ENCODE measurements at places on chromosomes 2 and 18. TPM values are rescaled to one million over a fixed set of nuclear protein-coding genes. Genes with fewer than 3 reads are reported as not detected.

DNA sequence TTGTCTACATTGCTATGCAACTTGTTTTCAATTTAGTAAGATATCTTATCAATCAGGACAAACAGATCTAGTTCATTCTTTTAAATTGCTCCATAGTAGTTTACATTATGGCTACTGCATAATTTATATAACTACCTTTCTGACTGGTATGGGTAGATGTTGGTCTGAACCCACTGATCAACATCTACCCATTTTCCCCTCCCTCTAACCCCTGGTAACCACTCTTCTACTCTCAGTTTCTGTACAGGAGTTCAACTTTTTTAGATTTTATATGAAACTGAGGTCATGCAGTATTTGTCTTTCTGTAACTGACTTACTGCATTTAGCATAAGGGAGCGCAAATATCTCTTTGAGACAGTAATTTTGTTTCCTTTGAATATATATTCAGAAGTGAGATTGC is 73.2 kb downstream of the ITSN2 start:
- DNase-seq: no peak

- DNase-seq: no peak
Observed at GRCh38 chr2:124985270-124985669, 960.2 kb downstream of the CNTNAP5 start.

- DNase-seq: no peak
Observed at GRCh38 chr2:69086466-69086865, 73.5 kb downstream of the ANTXR1 start.

GRCh38 chr2:207896525-207897285 is 127.0 kb upstream of the FZD5 start:
- DNase-seq: no peak

- DNase-seq: no peak
Observed at GRCh38 chr18:53551868-53552426, 672.5 kb downstream of the MBD2 start.

DNA sequence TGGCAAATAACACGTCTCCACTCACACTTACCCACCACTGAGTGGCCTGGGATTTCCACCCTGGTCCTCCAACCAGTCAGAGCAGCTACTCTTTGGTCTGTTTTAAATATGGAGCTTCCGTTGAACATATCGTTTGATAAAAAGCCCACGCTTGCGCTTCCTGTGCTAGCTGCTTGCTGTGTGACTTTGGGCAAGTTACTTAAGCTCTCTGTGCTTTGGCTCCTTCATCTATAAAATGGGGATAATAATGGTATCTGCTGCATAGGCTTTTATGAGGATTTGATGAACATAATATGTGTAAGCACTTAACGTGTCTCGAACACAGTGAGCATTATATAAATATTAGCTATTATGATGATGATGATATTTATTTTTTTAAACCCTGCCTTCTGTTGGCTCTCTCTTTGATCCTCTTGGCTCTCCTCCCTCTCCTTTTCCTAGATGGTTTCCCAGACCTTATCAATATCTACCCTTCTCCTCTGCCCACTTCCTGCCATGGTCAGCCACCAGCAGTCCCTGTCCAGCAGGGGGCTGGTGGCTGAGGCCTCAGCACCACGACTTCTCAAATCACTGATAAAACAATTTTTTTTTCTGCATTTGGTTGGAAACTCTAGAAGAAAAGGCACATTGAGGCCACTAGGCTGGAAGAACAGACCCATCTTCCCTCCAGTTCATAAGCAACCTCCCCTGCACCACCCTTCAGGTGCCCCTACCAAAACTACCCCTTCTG is 191.9 kb downstream of the LOXHD1 start:
- DNase-seq: no peak

DNA sequence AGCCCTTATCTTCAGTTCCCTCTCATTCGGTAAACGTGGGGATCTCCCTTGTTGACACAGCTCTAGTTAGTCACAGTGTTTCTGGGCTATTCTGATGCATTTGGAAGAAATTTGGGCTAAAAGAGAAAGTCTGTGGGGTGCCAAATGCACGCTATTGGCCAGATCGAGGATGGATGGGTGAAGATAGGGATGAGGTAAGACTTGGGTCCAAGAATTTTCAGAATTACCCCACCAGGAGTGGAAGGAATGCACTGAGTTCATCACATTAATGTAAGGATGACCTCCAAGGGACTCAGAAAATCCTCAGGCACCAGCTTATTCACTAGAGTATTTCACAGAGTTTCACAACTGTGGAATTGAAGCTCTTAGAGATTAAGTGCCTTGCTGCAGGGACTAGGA is 49.3 kb downstream of the NRP2 start:
- no peak for DNase-seq

DNA sequence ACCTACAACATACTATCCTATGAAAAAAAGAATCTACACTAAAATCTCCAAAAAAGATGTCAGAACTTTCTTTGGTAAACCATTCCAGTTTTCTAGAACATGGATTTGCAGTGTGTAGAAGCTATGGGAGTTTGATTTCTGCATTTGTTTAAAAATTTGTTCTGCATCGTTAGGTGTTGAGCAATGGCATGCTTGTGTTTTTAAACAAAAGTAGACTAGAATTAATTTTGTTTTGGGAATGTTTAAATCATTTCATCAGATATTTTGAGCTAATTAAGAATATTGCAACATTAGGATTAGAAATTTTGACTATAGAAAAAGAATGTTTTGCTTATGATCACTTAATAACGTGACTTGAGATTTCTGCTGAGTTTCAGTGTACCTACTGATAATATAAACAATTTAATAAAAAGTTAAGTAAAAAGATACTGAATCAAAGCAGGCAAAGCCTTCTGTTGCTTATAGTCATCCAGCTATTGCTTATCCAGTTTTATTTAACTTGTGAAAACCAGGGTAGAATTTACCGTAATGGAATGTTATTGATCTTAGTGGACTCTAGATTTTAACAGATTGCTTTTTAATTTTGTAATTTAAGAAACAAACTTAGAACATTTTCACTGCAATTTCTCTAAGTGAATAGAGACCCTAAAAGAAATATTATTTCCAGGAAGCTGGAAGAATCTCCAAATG is 7.2 kb upstream of the TMEM182 start:
- DNase-seq: no peak

- DNase-seq: peak; percentile 41
Observed at GRCh38 chr2:230459216-230459615, 43.2 kb downstream of the SP100 start.

GRCh38 chr2:162172802-162173370 is 20.8 kb upstream of the GCG start:
- no peak for DNase-seq

DNA sequence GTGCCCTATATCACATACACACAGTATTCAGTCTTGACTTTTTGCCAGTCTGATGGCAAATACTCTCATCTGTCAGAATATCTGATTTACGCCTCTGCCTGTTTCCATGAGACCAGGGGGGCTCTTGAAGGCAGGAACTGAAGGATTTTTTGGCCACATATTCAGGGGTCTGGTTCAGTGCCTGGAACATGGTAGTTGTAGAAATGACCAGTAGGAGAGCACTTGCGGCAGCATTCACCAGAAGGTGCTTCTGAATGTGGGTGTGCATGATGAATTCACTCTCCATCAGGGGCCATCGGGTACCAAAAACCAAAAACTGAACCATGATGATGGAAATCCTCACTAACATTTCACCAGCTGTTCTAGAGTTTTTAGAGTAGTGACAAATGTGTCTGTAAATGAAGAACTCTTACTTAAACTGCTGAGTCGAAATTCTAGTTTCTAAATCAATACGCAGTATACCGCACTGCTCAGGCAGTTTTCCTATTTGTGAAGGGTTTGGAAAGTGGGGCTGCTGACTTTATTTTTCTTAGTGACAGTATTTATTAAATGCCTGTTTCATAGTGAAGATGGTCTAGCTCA is 54.6 kb downstream of the MERTK start:
- no peak for DNase-seq

DNA sequence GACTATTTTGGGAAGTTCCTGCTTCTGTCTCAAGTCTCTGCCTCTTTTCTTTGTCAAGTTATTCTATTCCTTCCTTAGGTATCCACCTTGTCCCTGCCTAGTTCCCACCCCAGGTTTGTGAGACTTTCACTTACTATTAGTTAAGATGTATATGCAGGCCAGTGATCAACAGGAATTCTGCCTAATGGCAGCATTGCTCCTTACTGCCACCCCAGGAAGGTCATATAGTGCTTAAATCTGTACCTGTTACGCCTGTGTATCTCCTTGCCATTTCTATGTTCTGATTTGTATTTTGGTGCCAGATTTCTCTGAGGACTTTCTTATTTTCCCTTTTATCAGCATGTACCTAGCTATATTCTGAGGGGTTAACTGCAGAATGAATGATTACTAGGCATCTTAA is 746.0 kb upstream of the TMEFF2 start:
- DNase-seq: no peak

RPRM gene
- polyA plus RNA-seq: 0.09 TPM

IL1B gene
- polyA plus RNA-seq: 65.1 TPM

ABCG8 gene
- not detected for polyA plus RNA-seq

DSG4 gene
- not detected for polyA plus RNA-seq
